Stimulated activated CD4-positive, alpha-beta T cell treated with anti-CD3 and anti-CD28 coated beads, TNF-alpha, amount 100 ng/mL, for 4 hours (primary cell): ENCODE measurements at places on chromosomes 5 and 9.

DNA sequence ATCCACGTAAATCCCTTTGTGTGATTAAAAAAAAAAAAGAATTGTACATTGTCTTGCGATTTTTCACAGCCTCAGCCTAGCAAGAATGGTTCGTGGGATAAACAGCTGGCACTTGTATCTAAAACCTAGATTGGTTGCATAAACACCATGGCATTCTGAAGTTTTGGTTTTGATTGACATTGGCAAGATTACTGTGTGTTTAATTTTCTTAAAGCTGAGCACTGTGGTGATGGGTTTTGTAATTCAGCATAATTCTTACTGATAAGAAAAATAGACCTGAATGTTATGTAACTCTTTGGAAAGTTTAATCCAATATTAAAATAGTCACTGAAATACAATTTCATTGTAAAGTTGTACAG, 23.4 kb upstream of the ANKRD18A start:
- DNase-seq, result no peak

DNA sequence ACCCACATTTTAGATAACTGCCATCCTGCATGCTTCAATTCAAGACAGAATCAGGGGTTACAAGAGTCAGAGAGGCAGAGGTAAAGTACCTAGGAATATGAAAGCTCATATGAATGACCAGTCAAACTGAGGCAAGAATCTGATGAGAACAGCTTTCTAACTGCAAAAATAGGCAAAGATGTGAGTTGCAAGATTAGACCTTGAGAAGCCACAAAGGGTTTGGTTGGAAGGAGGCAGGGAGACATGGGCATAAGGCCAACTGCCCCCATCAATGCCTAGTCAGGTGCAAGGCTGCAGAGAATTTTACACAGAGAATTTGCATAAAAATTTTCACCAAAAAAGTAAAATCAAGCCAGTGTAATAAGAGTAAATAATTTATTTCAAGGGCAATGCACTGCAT, 12.8 kb downstream of the FAM114A2 start:
- DNase-seq, result no peak

DNA sequence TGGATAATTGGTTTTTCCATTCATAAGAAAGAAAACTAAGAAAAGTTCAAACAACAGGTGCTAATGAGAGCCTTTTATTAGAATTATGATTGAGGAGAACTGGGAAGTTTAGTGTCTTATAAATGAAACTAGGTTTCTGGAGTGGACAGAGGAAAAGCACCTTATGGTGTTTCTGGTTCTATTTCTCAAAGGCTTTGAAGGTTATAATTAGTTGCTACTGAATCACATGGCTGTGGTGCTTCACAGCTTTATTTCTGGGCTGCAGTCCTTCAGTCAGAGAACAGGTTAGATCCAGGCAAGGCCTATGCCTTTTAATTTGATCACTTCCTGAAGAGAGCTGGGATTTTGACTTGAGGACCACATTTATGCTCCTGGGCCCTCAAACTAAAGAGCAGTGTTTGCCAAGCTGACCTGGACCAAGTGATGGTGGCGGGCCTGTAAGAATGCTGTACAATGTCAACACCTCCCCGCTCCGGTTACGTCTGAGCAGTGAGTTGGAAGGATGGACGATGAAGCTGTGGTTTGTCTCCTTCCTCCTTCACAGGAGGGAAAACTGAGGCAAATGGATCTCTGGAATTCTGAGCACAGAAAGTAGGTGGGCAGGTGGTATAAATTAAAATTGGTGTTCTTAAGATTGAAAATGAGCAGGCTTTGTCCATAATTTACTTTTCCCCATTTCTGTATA, 56.0 kb downstream of the ZNF462 start:
- no peak for DNase-seq

DNA sequence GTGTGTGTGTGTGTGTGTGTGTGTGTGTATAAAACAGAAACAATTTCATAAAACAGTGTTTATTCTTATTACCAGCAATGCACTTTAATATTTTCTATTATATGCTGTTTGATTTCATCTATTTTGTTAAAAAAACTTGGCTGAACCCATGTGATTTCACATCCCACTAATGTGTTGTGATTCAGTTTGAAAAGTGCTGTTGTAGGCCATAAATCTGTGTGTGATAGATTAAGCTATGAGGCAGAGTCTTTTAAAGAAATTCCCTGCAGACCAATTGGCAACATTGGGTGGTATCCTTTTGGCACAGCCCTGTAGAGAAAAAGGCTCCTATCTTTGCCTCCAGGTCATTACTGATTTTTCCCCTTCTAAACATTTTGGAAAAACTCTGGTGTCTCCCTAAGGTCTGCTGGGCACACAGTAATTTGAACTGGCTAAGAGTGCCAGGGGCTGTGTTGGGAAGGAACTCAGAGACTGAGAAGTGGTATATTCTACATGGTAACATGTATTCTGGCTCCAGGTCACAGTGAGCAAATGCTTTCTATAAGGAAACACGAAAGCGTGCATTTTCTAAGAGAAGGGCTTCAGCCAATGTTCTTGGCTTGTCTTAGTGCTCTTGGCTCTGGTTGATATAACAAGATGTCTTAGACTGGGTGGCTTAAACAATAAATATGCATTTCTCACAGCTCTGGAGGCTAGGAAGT, 4.5 kb downstream of the CAMK4 start:
- no peak for DNase-seq

DNA sequence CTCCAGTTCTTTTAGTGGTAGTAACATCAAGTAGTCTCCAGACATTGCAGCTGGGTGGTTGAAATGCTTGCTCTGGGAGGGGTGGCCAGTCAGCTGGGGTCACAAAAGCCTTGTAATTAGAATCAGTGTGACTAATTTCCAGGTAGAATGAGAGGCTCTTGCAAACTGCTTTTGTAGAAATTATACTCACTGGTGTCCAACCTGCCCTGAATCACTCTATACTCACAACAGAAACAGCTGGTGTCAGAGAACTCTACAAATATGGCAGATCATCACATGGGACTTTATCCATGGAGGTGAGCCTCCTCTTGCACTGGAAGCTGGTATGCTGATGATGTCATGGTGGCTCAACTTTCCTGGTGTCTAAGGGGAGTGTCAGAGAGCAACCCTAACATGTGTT, 71.3 kb downstream of the SH3TC2 start:
- DNase-seq, result no peak
